Keratinocyte (primary cell): ENCODE measurements at places on chromosomes 6 and 20. TPM values are rescaled to one million over a fixed set of nuclear protein-coding genes. Genes with fewer than 3 reads are reported as not detected.

PHF3 gene
- 7.9 to 13.7 TPM (median 10.2 TPM) in 3 replicates for polyA plus RNA-seq

MICB gene
- polyA plus RNA-seq, result 6.0 to 18.1 TPM (median 8.6 TPM) in 3 replicates

DLL1 gene
- 6.5 to 14.2 TPM (median 8.2 TPM) in 3 replicates for polyA plus RNA-seq

FKBP1C gene
- polyA plus RNA-seq, result 2.9 to 4.6 TPM (median 4.4 TPM) in 3 replicates

HLA-E gene
- polyA plus RNA-seq, result 108 to 177 TPM (median 123 TPM) in 3 replicates

SAMD3 gene
- 2.9 to 7.0 TPM (median 5.4 TPM) in 3 replicates for polyA plus RNA-seq

POM121L2 gene
- 0.01 TPM in 1 of 3 replicates, not detected in the others for polyA plus RNA-seq

PNISR gene
- 19.2 to 60.5 TPM (median 40.8 TPM) in 3 replicates for polyA plus RNA-seq

SLC24A3 gene
- 0.17 to 0.37 TPM (median 0.36 TPM) in 3 replicates for polyA plus RNA-seq

EYS gene
- 0.17 to 0.34 TPM (median 0.24 TPM) in 3 replicates for polyA plus RNA-seq

RIPOR3 gene
- 0.10 to 0.40 TPM (median 0.10 TPM) in 3 replicates for polyA plus RNA-seq

MYMX gene
- 0.09 TPM in 1 of 3 replicates, not detected in the others for polyA plus RNA-seq

RAB44 gene
- polyA plus RNA-seq, result 0.03 TPM in 2 of 3 replicates, not detected in the other

C6orf15 gene
- 0.08 to 0.35 TPM (median 0.30 TPM) in 3 replicates for polyA plus RNA-seq

KHDRBS2 gene
- polyA plus RNA-seq, result not detected in 3 replicates

NKX2-2 gene
- not detected in 3 replicates for polyA plus RNA-seq

ME1 gene
- polyA plus RNA-seq, result 16.7 to 31.5 TPM (median 27.7 TPM) in 3 replicates

PGC gene
- polyA plus RNA-seq, result not detected in 3 replicates

BPIFB3 gene
- not detected in 3 replicates for polyA plus RNA-seq

MYO6 gene
- 16.2 to 24.5 TPM (median 20.5 TPM) in 3 replicates for polyA plus RNA-seq

IL17F gene
- not detected in 3 replicates for polyA plus RNA-seq

SSTR4 gene
- not detected in 3 replicates for polyA plus RNA-seq

LGSN gene
- not detected in 3 replicates for polyA plus RNA-seq

BFSP1 gene
- 1.8 to 2.2 TPM (median 2.2 TPM) in 3 replicates for polyA plus RNA-seq

TUBE1 gene
- 6.3 to 15.4 TPM (median 11.0 TPM) in 3 replicates for polyA plus RNA-seq

MUC22 gene
- polyA plus RNA-seq, result not detected in 3 replicates

MCCD1 gene
- not detected in 3 replicates for polyA plus RNA-seq

AHCY gene
- polyA plus RNA-seq, result 320 to 367 TPM (median 348 TPM) in 3 replicates

SLC13A3 gene
- 3.8 to 4.5 TPM (median 3.9 TPM) in 3 replicates for polyA plus RNA-seq

EYA2 gene
- polyA plus RNA-seq, result not detected in 3 replicates

ZNFX1 gene
- 14.2 to 19.6 TPM (median 16.4 TPM) in 3 replicates for polyA plus RNA-seq

BPIFA1 gene
- not detected in 3 replicates for polyA plus RNA-seq

COX4I2 gene
- not detected in 3 replicates for polyA plus RNA-seq

KCNK17 gene
- not detected in 3 replicates for polyA plus RNA-seq

TFAP2B gene
- 0.01 to 0.08 TPM in 2 of 3 replicates, not detected in the other for polyA plus RNA-seq

SAMD10 gene
- 0.45 to 0.93 TPM (median 0.75 TPM) in 3 replicates for polyA plus RNA-seq

TNF gene
- polyA plus RNA-seq, result 0.54 to 2.3 TPM (median 0.88 TPM) in 3 replicates

IMPG1 gene
- polyA plus RNA-seq, result not detected in 3 replicates

MMP24 gene
- polyA plus RNA-seq, result 0.01 TPM in 2 of 3 replicates, not detected in the other

BTN1A1 gene
- not detected in 3 replicates for polyA plus RNA-seq

SLC2A10 gene
- polyA plus RNA-seq, result not detected in 3 replicates

VNN1 gene
- 1.5 to 3.8 TPM (median 3.3 TPM) in 3 replicates for polyA plus RNA-seq

EXOC2 gene
- polyA plus RNA-seq, result 25.7 to 28.4 TPM (median 26.4 TPM) in 3 replicates

NKAPL gene
- 0.25 to 0.35 TPM (median 0.31 TPM) in 3 replicates for polyA plus RNA-seq

CYP39A1 gene
- 0.77 to 1.6 TPM (median 1.5 TPM) in 3 replicates for polyA plus RNA-seq

COL20A1 gene
- polyA plus RNA-seq, result not detected in 3 replicates

CCM2L gene
- polyA plus RNA-seq, result not detected in 3 replicates

ITPR3 gene
- 43.3 to 78.0 TPM (median 45.0 TPM) in 3 replicates for polyA plus RNA-seq

VGLL2 gene
- polyA plus RNA-seq, result not detected in 3 replicates

ADGRB3 gene
- polyA plus RNA-seq, result not detected in 3 replicates

HIVEP2 gene
- polyA plus RNA-seq, result 5.9 to 8.9 TPM (median 6.5 TPM) in 3 replicates

RFX6 gene
- not detected in 3 replicates for polyA plus RNA-seq

SRSF12 gene
- 0.16 to 0.28 TPM (median 0.19 TPM) in 3 replicates for polyA plus RNA-seq

TTBK1 gene
- polyA plus RNA-seq, result not detected in 3 replicates

CSTF1 gene
- polyA plus RNA-seq, result 40.3 to 43.3 TPM (median 41.8 TPM) in 3 replicates

GUCA1A gene
- polyA plus RNA-seq, result not detected in 3 replicates

RIMS1 gene
- 0.03 TPM in 1 of 3 replicates, not detected in the others for polyA plus RNA-seq

GCNT2 gene
- 5.6 to 9.3 TPM (median 7.3 TPM) in 3 replicates for polyA plus RNA-seq
